ENCODE measurements at places on chromosomes 16 and 17. TPM values are rescaled to one million over a fixed set of nuclear protein-coding genes. Genes with fewer than 3 reads are reported as not detected.
A peak's percentile ranks its signal among the peaks of the same experiment; 100 is the strongest.

GRCh38 chr17:64698725-64699124 is 36.6 kb upstream of the SMURF2 start:
- DNase-seq, result no peak

DNA sequence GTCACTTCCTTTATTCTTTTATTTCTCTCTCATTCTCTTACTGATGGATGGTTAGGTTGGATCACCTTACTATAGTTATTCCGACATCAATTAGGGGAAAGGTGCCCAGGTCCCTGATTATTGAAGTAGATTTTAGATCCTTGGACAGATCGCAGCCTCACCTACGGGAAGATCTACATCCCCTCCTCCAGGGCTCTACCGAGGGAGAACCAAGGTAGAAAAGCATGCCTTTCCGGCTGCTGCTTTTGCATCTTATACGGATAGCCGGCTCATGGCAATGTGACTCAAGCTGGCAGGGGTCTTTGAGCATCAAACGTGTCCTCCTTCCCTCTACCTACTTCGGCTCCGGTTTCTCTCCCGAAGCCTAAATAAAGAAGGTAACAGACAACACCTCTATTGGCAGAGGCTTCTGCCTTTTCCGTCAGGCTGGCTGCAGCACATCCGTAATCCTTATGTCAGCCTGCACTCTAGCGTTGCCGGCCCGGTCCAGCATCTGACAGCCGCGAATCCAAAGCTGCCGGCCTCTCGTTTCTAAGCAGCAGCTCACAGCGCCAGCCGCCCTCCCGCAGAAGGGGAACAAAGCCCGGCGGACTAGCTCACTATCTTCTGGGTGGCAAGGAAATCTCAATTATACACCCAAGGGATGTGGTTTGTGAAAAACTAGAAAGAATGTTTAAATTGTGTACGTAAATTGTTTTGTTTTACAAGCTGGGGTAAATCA is 46.9 kb downstream of the IRX6 start:
- no peak for DNase-seq

GRCh38 chr17:34201767-34202166 is 53.3 kb upstream of the CCL2 start:
- DNase-seq, result no peak

- DNase-seq, result no peak
These were observed 172.5 kb downstream of the AHSP start for GRCh38 chr16:31700200-31700529.

DNA sequence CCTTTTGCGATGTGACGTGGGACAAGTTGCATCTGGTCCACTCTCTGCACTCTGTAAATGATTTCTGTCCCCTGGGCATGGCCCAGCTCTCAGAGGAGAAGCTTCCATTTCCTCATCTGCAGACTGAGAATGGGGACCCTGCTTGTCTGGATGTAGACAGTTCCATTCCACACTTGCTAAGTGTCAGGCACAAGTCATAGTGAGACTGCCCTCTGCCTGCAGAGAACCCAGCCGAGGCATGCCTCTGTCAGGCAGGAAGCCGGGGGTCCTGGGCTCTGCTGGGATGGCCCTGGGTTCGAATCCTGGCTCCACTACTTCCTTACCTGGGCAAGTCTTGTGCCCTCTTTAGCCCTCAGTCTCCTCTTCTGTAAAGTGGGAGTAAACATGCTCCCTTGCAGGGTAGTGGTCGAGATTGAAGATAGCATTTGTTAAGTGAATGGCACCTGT is 4.1 kb downstream of the MAP2K3 start:
- no peak for DNase-seq

DNA sequence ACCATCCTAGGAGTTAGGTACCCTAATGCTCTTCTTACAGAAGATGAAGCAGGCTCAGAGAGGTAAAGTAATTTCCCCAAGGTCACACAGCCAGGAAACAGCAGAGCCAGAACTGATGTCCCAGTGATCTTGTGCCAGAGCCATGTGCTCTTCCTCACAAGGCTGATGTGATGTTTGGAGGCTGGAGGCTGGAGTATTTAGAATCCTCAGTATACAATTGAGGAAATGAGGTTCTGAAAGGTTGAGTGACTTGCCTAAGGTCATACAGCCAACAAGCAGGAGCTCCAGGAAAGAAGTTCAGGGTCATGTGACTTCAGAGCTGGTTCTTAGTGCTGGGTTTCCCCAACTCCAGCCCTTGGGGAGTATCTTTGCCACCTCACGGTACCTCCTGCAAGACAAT is 18.5 kb downstream of the ITPRIPL2 start:
- DNase-seq, result no peak

DNA sequence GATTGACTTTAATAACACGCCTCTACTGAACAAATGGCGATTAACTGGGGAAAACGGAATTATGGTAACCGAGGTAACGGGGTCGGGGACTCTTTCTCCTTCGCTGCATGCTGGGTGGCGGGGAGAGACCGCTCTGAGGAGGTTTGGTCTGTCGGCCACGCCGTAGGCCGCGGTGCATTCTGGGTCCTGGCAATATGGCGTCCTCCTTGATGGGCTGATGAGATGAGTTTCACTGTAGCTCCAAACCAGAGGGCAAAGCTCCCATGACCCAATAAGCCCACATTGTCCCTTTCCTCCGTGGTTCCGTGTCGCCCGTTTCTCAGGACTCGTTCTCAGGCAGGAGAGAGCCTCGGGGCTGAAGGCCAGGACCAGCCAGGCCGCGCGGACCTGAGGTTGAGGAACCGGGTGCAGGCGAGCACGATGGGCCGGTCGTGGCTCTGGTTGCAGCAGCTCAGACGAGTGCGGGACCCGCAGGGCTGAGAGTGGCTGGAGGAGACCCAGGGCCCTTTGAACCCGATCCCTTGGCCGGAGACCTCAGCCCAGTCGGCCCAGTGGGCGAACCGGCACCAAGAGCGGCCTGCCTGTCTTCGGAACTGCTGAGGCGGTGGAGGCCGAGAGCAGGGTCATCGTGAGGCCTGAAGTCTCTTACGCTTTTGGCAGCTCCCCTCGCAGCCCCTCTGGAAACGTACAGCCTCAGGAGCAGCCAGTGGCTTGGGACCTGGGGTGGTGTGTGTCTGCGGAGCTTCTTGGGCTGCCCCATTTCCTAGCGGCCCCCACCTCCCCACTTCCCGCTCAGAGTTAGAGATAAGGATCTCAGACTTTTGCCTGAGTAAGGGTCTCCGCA is at the start of gene RPTOR:
TSS of gene RPTOR (plus strand) at position 184 of the 844 bp plus-strand sequence. CDS start 792 bp downstream, outside the sequence.
- DNase-seq, result peak; percentile 72

GRCh38 chr17:36608794-36609497 is 7.6 kb downstream of the MRM1 start:
- no peak for DNase-seq

DNA sequence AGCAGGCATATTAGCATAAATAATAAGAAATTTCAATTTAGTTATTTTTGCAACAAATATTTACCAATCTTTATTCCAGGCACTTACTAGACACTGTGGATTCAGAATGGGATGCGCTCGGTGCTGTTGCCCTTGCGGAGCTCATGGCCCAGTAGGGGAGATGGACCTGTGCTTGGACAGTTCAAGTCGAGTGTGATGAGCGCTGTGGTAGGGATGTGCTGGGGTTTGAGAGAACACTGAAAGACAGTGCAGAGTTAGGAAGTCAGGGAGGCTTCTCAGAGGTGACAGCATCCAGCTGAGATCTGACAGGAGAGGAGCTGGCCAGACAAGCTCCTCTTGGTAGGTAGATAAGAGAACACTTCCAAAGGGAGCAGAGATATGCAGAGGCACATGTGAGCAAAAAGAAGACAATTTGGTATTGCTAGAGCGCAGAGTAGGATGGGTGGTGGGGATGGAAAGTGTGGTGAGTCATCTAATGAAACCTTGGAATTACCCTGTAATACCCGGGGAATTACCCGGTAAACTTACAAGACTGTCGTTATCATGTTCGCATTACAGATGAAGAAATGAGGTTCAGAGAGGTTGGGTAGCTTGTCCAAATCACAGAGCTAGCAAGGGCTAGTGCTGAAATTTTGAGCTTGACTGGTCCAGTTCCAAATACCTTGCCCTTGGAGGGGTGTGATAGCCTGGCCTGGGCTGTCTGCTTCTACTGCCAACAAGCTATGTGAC is 298.1 kb upstream of the N4BP1 start:
- DNase-seq, result no peak

GRCh38 chr16:51523400-51523799 is 372.3 kb upstream of the SALL1 start:
- DNase-seq, result no peak

DNA sequence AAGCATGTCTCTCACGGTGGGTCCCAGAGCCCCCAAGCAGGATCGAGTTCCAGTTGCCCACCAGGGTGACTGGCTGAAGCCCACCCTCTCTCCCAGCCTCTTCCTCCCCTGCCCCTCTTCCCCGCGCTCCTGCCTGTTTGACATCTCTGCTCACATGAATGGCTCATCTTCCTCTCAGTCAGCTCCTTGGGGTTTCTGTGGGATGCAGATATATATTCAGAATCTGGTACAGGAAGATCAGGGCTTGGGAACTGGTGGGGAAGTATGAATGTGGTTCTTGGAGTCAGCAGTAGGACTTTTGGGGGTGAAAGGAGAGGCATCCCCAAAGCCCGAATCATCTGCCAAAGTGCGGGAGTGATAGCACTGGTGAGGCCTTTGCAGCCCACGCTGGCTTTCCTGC is 158.9 kb upstream of the CIBAR2 start:
- no peak for DNase-seq

DNA sequence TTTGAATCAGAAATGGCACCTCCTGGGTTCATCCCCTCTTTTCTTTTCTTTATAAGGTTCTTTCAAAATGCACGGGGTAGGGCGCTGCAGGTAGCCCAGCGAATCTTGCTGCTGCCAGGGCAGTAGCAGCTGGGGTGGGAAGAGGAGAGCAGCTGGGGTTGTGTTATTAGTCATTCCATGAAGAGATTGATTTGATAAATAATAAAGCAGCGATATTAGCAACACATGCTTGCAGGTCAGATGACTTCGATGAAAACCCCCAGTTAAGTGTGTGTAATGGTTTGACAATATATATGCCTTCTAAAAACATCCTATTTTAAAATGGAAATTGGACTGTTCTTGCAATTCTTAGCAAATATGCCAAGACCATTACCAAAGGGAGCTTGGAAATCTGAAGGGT is 200.7 kb downstream of the CCDC182 start:
- no peak for DNase-seq

DNA sequence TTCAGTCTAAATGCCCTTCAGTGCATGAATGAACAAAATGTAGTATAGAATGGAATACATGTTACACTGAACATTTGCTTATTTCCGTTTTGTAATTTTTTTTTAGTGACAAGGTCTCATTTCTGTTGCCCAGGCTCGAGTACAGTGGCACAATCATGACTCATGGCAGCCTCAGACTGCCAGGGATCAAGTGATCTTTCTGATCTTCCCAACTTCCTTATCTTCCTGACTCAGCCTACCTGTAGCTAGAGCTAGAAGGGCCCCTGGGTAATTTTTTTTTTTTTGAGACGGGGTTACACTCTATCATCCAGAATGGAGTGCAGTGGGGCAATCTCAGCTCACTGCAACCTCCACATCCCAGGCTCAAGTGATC is 7.3 kb upstream of the SLX4 start:
- DNase-seq, result no peak

DNA sequence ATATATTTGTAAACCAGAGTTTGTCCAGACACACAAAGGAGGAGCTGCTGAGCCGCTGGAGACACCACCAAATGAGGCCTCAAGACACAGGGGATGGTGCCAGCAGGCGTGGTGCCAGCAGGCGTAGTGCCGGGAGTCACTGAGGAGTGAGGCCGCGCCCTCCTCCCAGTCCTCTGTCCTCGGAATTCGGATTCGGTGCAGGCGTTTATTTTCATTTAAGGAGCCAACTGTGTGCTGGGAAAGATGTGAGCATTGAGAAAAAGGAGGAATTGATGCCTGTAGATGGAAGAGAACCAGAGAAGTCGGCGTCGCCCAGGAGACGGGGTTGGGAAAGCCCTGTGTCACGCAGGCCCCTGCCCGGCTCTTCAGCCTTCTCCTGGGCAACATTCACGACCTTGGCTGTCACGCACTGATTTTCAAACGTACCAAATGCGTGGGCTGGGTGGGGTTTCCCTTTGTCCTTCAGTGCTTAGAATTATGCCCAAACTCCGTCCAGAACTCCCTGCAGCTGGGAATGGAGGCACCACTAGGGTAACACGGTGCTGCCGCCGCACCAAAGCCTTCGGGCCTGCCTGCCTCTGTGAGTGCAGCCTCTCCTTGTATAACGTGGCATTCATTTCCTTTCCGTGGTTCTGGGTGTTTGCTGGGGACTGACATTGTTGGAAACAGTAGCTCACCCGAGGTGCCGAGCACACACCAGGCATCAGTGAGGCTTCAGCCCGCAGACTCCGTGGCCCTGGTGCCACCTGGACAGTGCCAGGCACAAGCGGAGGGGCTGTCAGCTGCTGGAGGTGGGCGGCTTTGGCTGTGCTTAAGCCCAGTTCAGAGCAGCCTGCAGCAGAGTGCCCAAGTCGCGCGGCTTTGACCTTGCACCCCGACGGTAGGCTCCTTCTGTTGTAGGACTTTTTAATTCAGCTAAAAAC is 49.0 kb upstream of the CHMP6 start:
- no peak for DNase-seq

DNA sequence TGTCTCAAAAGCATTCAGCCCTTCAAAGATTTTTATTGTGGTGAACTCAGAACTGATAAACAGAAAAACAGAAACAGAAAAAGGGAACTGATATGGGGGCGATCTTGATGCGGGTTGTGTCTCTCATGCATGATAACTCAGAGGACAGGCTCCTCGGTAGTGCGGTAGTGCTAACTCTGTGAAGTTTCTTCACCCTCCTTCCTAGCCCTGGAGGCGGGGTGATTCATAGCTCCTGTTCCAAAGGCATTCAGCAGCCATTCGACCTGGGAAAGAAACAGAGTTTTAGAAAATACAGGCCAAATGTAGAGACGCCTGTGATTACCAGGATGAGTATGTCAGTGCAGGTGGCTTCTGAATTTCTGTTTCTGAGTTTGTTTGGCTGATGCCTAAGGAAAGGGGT is 5.5 kb upstream of the MAF start:
- DNase-seq, result no peak

DNA sequence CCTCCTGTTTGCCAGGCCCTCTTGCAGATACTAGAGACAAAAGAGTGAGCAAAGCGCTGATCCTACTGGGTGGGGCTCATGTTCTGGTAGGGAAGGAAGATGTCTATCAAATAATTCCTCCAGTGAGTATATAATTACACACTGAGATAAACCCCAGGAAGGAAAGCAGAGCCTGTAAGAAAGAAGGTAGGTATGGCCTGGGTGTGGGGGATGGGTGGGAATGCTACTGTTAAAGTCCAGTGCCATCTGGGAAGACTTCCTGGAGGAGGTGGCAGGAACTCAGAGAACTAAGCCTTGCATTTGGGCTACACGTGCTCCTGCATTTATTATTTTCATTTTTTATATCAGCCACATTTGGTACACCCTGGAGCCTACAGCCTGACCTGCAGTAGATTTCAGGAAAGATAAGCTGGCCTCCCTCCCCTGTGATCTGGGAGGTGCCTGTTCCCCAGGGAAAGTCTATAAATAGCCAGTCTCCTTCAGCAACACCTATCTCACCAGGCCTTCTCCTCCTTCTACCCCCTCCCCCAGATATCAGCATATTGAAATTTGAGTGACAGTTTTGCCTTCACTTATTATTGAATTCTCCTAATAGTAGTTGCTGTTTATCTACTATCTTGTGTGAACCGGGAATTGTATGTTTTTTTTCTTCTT is 11.5 kb downstream of the ATP2C2 start:
- DNase-seq, result no peak

The PDIA2 gene
- total RNA-seq, result not detected

The GP1BA gene
- total RNA-seq, result 1.6 TPM

The MYH1 gene
- not detected for total RNA-seq

The OR1D5 gene
- total RNA-seq, result not detected

The CACNG4 gene
- total RNA-seq, result not detected

The NGFR gene
- total RNA-seq, result 0.25 TPM

The ALDH3A2 gene
- 17.1 TPM for total RNA-seq

The MEOX1 gene
- total RNA-seq, result 6.0 TPM

The ULK2 gene
- 20.8 TPM for total RNA-seq

The CD19 gene
- 4.0 TPM for total RNA-seq

The C17orf107 gene
- 10.7 TPM for total RNA-seq

The KRTAP9-7 gene
- not detected for total RNA-seq

The MT1M gene
- total RNA-seq, result not detected

The PPP1R9B gene
- total RNA-seq, result 111 TPM

Data from T-helper 17 cell (primary cell).